Neuronal stem cell (in vitro differentiated cells): ENCODE measurements at places on chromosomes 7 and 10.

- no peak for DNase-seq
Observed at GRCh38 chr10:121112579-121113384, 261.6 kb downstream of the WDR11 start.

- DNase-seq = no peak
Observed at GRCh38 chr10:538895-539294, 150.6 kb downstream of the DIP2C start.

DNA sequence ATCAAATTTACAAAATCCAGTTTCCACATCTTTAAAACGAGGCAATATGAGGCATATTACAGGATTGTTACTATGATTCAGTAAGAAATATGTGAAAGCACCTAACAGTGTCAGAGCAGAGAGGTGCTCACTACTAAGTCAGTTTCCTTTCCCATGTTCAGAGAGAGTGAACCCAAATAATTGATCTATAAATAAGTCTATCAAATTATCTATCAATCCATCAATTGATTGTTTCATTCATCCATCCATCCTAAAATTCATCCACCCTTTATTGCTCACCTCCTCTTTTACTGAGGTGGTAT is 340.8 kb downstream of the SUGCT start:
- DNase-seq = no peak

DNA sequence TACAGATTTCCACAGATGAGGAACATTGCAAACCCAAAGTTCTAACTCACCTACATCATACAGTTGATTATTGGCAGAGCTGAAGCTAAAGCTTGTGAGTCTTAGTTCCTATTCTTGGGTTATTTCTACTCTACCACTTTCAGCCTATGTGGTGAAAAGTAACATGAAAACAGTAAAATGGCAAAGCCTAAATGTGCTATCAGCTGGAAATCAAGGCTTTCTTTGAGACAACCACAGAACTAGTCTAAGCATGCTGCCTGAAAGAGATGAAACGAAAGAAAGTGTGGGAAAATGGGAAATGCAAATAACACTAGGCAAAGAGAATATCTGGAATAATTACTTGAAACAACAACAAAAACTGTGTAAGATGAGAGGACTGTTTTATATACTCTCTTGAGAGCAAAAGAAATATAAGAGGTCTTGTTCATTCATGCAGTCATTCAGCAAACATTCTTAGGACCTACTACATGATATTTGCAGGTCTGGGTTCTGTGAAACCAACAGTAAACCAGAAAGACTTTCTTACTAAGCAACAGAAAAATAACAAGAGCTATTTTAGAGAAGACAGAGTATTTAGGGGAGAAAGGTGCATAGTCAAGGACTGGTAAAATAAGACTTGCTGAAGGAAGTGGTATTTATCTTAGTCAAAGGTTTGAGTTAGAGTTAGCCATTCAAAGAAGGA is 437.1 kb downstream of the HTR7 start:
- DNase-seq = no peak

DNA sequence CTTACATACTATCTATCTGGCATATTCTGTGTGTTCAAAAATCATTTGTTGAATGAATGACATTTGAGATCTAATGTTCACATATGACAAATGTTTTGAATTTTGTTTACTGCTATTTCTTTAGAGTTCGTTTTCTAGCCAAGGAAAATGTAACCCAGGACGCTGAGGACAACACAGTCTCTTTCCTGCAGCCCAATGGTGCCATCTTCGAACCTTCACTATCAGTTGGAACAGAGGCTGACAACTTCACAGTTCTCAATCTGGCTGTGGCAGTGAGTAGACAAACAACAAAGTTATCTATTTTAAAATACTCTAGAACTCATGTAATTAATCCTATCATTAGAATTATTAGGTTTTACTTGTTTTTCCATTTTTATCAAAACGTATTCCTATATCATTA is 22.5 kb downstream of the CD36 start:
- no peak for DNase-seq

DNA sequence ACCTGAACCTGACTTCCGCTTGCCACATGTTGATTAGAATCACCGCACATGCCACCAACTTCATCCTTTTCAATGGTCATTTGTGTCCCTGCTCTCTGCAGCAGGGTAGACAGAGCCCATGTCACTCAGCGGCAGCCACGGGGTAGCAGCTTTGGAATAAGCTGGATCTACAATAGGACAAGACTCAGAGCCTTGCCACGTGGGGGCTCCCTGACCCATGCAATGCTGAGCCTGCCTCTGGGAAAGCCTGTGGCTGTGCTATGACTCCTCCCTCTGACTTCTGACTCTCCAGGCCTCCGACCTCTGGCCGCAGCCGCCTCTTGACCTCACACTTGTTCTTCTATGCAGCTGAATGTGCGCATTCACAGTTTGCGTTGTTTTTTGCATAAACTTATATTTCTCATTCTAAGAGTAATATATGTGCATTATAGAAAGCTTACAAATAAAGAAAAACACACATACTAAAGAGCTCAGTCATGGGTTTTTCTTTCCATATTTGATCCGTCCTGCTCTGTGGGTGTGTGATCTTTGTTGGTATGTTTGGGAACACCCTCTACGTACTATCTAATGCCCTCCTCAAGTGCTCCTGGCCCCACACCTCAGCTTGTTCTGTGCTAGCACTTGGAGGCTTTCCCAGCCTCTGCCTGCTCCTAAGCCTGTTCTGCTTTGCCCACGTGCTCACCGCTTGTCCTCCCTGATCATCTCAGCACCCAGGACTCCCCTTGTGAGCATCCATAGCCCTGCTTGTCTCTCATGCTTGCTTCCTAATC is 198.0 kb upstream of the MKI67 start:
- DNase-seq = peak; percentile 21

DNA sequence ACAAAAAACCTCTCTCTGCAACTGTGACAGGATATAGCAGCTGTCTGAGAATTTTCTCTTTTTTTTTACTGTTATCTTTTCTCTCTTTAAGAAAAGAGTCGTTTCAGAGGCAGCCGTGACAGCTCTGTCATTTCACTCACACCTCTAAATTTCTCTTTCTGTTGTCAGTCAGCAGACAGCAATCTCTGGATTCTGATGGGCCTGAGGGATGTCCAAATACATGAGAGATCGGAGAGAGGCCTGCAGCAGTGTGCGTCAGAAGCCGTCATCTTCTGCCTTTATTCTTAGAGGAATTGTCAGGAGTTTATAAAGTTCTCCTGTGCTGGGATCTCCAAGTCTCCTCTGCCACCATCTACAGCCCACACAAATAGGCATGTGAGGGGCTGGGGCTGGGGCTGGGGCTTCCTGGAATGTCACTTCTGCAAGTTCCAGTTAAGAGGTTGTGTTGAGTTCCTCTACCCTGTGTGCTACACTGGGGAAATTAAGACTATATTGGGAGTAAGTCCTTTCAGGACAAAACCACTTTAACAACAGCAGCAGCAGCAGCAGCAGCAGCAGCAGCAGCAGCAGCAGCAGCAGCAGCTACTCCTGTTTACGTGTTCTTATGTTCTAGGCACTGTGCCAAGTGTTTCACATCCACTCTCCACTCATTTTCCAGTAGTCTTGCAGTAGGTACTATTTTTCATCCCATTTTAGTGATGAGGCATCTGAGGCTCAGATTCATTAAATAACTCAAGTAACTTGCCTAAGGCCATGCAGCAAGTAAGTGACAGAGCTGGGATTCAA is 541.3 kb downstream of the LRMDA start:
- DNase-seq = no peak

GRCh38 chr10:119940487-119940886 is 48.0 kb downstream of the SEC23IP start:
- DNase-seq = no peak

- no peak for DNase-seq
Observed at GRCh38 chr7:79159040-79159664, 294.3 kb downstream of the MAGI2 start.

- DNase-seq = no peak
Observed at GRCh38 chr10:12490963-12491362, 141.6 kb downstream of the CAMK1D start.

DNA sequence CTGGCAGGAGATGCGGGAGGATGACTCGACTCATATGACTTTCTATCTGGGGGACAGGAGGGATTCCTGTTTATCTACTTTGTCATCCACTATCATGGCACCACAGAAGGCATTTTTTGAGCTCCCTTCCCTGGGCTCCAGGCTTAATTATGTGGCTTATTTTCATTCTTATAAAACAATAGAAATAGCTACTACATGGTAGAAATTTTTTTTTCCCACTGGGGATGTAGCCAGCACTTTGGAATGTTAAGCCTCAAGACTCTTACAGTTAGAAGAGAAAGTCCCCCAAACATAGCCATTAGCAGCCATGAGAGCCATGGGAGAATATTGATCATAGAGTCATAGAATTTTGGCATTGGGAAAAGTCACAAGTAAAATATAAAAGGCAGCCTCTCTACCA is 14.6 kb upstream of the FAM180A start:
- no peak for DNase-seq

DNA sequence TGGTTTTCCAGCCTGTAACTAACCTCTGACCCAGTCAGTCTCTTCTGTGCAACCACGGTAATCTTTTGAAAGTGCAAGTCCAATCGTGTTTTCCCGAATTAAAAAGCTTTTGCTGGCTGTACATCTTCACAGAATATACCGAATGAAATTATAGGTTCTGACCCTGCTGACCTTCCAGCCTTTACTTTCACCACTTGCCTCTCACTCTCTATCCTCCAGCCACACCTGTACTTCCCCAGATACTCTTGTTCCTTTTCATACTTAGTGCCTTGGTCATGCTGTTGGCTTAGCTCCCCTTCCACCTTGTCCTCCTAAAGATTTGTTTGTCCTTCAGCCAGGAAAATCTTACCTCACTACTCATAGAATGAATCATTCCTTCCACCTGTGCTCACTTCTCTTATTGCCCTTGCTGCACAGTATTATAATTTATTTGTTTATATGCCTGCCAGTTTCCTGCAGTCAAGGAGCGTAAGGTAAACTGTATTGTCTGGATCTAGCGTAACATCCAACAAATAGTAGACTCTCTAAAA is 2.3 kb upstream of the PNPLA8 start:
- DNase-seq = no peak

DNA sequence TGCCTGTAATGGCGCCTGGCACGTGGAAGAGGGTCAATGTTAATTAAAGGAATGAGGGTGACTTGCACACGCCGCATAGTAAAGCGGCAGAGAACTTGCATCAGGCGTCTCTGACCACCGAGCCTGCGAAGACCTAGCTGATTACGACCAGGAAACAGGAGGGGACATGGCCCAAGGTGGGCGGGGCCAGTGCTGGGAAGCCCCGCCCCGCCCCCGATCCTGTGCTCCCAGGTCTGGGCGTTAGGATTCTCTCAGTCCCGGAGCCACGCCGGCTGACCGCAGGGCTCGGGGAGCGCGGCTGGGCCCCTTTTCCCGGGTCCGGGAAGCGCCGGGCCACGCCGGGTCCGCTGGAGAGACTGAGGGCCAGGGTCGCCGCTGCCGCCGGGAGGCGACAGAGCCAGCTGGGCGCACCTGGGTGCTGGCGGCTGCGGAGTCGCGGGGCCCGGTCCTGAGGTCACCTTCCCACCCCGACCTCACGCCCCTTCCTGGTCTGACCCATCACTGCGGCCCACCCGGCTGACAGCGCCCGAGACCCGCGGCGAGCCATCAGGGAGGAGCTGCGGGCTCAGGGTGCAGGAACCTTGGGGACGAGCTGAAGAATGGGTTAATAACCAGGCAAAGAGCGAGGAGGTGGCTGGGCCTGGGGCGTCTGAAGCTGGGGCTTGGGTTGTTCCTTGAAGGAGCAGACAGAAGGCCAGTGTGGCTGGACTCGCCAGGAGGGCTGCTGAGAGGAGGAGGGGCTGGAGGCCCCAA is 23.0 kb upstream of the GRID1 start:
- DNase-seq = no peak

DNA sequence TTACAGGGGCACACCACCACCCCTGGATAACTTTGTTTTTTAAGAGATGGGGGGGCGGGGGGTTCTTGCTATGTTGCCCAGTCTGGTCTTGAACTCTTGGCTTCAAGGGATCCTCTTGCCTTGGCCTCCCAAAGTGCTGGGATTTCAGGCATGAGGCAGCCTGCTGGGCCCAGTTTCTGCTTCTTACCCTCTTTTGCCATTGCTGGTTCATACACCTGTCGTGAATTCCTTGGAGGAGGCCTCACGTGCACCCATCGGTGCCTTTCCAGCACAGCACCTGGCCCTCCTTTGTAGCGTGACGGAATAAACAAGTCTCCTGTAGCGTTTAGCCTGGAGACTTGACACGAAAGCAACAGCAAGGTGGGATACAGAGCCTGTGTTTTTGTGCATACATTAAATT is 75.5 kb downstream of the CARD11 start:
- DNase-seq = no peak

- DNase-seq = no peak
Observed at GRCh38 chr7:19062216-19062615, 55.2 kb downstream of the TWIST1 start.

DNA sequence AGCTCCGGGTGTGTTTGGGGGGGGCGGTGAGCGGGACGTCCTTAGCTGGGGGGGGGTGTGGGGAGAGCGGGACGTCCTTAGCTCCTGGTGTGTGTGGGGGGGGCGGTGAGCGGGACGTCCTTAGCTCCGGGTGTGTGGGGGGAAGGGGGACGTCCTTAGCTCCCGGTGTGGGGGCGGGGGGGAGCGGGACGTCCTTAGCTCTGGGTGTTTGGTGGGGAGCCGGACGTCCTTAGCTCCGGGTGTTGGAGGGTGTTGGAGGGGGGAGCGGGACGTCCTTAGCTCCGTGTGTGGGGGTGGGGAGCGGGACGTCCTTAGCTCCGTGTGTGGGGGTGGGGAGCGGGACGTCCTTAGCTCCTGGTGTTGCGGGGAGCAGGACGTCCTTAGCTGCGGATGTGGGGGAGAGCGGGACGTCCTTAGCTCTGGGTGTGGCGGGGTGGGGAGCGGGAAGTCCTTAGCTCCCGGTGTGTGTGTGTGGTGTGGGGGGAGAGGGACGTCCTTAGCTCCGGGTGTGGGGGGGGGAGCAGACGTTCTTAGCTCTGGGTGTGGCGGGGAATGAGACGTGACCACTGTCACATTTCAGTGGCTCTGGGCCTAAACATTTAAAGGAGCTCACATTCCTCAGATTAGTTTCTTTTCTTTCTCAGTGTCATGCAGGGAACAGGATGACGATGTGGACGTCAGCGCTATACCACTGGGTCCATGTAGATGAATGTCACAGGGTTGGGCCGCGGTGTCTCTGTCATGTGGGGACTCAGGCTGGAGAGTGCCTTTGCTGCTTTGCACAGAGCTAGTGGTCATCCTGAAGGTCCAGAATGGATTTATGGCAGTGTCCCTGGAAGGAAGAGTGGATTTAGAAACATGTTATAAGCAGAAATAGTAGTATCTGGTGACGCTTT is 7.5 kb downstream of the DYNC2I1 start:
- no peak for DNase-seq
